ENCODE measurements at places on chromosomes 3 and 15.

DNA sequence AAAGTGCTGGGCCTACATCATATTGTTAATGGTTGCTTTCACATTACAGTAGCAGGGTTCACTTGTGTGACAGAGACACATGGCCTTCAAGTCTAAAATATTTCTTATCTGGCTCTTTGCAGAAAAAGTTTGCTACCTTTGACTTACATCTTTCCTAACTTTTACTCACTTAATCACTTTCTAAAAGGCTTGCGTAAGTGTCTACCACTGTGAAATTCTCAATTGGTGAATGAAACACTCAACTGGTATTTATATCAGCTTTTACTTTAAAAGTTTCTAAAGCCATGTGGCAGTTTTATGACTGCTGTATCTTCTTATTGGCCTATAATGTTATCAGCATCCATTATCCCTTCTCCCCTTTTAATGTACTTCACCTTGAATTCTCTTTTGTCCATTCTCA, 554.5 kb downstream of the ZIC1 start:
- DNase-seq: no peak

- no peak for DNase-seq
These were observed 84.0 kb upstream of the OSBPL11 start for GRCh38 chr3:125679258-125679657.

DNA sequence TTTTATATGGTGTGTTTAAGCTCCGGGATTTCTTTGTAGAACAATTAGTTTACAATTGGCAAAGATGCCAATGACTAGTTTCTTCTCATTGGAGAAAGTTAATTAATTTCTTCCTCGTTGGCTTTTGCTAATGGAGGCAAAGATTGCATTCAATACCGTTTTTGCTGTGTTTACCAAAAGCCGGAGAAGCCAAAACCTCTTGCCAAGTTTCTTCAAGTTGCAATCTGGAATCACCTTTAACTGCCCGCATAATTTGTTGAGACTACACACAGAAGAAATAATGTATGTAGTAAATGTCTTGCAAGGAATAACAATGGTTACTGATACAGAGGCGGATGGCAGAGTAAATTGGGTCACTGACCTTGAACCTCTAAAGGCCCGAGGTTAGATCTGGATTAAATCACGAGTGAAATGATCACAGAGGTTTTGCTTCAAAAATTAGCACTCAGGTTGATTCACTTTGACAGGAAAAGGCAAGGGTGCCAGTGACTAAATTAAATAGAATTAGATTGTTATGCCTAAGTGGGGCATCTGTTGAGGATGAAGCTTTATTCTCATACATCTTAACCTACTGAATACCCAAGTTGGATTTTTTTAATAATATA, 732.1 kb upstream of the NR2F2 start:
- DNase-seq: no peak

DNA sequence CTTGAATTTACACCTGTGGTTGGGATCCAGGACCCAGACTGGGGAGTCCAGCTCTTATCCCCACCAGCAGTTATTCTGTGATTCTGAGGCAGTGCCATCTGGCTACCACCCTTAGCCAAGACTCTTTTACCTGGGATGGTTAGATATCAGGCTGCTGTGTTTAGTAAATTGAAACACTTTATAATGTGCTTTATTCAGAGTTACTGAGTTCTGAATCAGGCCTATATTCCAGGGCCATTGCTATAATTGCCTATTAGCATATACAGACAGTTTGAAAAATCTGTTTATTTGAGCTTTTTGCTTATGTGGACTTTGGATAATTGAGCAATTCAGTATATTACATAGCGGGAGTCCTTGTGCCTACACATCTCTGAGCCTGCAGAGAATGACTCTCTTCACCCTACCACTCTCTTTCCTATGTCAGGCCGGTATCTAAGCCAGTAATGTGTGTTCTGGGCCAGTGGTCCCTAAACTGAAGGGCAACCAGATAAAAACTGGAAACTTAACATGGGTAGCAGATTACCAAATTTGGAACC, 45.4 kb upstream of the TRAK1 start:
- DNase-seq: no peak

- DNase-seq: peak; percentile 100
These were observed at the start of gene SERF2 for GRCh38 chr15:43791993-43792760. SERF2 (plus strand) TSS chr15:43792320; CDS start chr15:43792377, 57 bp downstream.

- DNase-seq: no peak
These were observed 15.9 kb upstream of the NTRK3 start for GRCh38 chr15:88272421-88272820.

DNA sequence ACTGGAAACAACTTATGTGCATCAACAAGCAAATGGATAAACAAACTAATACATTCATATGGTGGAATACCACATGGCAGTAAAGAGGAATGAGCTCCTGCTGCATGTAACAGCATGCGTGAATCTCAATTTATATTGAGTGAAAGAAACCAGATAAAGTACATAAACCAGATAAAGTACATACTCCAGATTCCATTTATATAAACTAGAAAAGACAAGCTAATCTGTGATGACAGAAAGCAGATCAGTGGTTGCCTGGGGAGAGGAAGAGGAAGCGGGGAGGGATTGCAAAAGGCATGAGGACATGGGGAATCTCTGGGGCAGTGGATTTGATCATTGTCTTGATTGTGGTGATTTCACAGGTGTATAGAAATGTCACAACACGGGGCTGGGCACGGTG, 34.2 kb downstream of the LIMD1 start:
- DNase-seq: no peak

DNA sequence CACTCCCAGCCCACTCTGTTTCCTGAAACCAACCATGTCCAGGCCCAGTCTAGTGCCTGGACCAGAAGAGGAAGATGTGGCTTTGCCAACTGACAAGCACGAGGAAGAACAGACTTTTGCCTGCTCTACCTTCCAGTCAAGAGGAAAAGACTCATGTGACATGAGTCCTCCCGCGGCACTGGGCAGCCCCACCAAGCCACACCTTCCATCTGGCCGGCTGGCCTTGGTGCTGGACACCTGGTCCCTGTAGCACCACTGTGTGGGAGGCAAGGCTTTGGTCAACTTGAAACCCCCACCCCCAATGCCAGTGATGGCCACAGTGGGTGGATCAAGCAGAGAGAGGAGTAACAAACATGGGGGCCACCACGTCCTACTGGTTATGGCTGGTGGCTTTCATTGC, 12.5 kb downstream of the CHDH start:
- DNase-seq: no peak

DNA sequence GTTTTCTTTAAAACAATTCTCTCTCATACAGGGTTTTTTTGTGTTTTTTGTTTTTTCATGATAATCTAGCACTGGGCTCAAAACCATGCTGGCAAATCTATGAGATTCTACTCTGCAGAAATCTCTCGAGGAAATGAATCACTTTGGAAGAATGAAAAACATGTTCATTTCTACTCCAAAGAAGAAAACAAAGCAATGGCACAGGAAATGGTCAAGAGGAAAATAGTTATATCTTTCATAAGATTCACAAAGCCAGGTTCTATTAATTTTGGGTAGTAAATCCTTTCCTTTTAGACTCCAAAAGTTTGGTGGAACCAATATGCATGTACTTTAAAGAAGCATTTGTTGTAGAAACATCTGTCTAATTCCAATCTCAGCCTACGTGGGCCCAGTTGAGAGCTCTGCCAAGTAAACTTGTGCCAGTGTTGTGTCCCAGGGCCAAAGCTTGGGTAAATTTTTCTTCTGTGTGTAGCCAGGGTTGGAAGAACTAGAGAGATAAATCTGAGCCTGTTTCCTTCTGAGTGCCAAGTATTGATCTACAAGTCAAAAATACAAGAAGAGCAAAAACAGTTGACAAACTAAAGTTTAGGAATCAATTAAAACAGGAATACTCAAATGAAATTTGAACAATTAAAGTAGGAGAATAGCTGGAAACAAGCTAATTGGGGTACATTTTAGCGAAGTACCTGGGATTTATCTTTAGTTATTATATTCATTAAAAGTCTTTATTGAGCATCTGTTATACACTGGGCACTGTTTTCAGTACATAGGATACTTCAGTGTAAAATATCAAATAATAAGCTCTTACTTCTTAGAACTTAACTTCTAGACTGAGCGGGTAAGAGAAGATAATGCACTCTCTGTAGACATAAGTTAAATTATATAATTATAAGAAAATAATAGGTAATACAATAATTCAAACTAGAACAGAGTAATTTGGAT, 657.5 kb upstream of the NECTIN3 start:
- DNase-seq: no peak

DNA sequence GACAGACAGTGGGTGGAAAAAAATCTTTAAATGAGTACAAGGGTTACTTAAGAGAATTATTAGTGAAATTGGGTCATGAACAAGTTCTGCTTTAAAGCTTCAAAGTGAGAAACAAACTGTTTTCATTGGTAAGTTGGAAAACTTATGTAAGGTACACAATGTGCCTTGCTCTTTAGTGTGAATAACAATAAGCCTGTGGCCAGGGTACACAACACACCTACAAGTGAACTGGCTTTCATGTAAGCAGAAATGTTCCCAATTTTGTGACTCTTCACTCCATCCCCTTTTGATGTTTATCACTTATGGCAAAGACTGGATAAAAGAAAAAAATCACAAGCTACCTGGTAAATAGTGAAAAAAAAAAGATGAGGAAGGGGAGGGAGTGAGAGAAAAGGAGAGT, 253.7 kb downstream of the ZBTB20 start:
- DNase-seq: no peak

DNA sequence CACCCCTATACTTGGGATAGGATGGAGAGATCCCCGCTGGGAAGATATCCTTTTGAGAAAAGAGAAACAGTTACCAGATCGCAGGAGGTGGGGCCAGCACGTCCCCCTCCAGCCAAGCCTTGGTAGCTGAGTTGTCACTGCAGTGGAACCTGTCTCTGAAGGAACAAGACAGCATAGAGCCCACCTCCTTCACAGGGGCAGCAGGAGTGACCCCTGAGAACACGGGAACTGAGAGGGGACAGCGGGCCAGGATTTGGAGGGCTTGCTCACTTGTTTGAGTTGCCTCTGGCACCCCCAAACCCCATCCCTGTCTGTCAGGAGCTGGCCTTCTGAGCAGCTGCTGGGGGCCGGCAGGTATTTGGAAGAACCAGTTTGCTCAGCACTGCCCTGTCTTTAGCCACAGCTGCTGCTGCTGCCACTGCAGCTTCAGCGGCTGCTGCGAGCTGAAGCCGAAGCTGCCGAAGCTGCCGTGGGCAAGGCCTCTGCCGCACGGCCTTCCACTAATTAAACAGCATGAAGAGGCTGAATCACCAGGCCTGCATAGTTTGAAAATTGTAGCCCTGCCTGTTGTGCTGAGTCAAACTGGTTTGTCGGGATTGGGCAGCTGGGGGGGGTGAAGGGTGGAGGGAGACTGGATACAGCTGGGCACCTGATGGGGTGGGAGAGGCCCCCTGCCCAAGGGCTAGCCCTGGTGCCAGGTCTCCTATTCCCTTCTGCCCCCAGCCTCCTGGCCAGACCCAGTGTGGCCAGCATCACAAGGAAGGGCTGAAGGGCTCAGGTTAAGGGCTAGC, 4.0 kb downstream of the EPHB3 start:
- no peak for DNase-seq

DNA sequence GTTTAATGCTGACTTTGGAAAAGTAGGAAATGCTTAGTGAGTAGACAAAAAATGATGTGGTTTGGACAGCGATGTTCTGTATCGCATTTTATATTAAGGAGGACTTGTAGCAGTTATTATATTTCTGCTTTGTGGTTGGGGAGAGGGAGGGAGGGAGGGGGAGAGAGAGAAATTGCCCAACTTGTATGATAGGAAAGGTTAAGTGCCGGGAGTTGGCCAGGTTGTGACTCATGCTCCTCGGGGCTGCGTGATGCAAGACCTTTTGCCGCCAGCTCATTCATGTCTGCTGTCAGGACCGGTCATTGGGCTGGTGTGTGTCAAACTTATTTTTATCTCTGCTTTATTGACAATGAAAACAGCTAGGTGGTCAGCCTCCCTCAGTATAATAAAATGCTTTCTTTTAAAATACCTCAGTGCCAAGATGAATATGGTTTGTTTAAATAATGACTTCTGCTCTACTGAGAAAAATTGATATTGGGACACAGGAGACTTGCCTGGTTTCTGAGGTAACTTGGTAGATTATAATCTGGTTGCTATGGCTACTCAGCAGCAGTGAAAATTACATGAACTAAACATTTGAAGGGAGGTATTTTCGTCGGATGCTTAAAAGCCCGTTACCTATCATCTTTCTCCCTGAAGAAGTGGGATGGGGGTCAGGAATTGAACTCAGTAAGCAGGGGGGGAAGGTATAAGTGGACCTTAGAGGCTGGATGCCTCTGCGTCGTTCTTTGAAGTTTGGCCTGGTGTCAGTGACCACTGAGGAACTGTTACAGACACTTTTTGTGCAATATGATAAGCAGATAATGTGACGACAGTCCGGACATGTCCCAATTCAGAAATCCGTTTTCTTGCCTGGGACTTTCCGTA, 90.7 kb downstream of the FNDC3B start:
- DNase-seq: peak; percentile 81
